ENCODE measurements at places on chromosomes 2 and 18.

- no peak for DNase-seq
Measured at GRCh38 chr2:147382322-147382948, 462.4 kb upstream of the ACVR2A start.

- DNase-seq = peak; percentile 35
Measured at GRCh38 chr18:36580266-36580665, 248.5 kb downstream of the TPGS2 start.

GRCh38 chr2:167933097-167933814 is 314.1 kb downstream of the STK39 start:
- no peak for DNase-seq

- no peak for DNase-seq
Measured at GRCh38 chr2:10608273-10608672, 81.5 kb downstream of the NOL10 start.

DNA sequence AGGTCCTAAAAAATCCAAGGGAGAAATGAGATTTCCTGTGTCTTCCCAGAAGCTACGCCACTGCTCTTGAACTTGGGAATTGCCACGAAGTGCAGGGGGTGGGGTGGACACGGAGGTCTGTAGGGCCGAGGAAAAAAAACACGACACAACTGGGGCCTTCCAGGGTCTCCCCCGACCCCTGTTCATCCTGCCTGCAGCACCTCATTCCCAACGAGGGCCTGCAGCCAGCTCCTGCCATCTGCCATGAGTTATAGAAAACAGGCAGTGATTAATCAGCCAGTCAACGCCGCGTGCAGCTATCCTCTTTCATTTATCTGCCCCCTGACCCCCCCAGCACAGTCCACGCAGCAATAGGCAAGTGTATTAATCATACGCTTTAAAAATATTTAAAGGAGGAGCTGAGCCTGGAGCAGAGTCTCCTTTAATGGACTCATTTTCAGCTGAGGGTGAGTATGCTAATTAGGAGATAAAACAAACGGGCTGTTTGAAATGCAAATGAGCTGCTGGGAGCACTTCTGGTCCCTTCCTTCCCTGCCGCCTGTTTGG is 209.9 kb downstream of the TFCP2L1 start:
- DNase-seq = peak; percentile 86

DNA sequence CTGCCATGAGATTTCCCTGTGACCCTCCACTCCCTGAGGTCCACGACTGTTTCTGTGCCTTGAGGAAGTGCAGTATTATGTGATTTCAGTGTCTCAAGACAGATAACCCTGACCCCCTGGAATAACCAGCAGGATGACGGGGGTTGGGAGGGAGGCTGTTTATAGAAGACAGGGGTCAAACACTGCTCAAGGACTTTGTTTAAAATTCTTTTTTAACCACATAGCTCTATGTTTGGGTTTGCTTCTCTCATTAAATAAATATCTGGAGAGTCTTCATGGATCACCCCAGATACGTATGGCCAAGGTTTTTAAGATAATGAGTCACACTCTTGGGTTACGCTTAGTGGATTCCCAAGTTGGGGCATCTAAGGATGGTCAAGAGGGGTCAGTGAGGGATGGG is 523.8 kb upstream of the TNP1 start:
- no peak for DNase-seq

DNA sequence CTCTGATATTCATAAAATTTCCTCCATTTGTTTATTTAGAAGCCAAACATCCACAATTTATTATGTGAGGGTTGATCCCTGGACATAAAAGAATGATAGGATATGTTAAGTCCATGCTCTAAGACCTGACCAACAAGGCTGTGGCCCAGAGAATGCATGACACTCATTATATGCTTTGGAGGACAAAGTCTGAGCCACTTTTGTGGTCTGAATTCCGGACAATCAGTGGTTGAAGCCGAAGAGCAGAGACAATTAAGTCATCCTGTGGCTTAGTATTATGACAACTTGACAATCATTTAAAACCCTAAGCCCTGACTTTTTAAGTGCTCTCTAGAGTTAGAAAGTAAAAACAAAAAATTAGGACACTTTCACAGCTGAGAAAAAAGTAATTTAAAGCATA is 483.3 kb downstream of the PLCL1 start:
- no peak for DNase-seq

DNA sequence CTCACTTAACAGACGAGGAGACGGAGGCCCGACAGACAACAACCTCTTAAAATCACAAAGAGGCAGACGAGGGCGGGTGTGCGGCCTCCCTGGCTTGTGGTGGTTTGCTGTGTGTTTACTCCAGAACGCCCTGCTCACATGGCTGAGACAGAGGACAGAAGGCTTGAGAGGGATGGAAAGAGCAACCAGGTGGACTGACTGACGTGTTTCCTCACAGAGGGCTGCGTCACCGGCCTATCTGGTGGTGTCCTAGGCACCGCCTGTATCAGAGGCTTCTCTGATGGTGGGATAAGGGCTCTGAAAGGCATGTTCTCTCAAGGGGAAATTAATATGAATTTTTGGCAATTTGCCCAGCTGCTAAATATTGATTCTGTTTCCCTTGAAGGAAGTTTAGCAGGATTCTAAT is 47.0 kb upstream of the RALBP1 start:
- no peak for DNase-seq

GRCh38 chr2:45497355-45497754 is 113.7 kb downstream of the SRBD1 start:
- peak; percentile 11 for DNase-seq

GRCh38 chr2:222797261-222797660 is 63.6 kb upstream of the ACSL3 start:
- peak; percentile 84 for DNase-seq

DNA sequence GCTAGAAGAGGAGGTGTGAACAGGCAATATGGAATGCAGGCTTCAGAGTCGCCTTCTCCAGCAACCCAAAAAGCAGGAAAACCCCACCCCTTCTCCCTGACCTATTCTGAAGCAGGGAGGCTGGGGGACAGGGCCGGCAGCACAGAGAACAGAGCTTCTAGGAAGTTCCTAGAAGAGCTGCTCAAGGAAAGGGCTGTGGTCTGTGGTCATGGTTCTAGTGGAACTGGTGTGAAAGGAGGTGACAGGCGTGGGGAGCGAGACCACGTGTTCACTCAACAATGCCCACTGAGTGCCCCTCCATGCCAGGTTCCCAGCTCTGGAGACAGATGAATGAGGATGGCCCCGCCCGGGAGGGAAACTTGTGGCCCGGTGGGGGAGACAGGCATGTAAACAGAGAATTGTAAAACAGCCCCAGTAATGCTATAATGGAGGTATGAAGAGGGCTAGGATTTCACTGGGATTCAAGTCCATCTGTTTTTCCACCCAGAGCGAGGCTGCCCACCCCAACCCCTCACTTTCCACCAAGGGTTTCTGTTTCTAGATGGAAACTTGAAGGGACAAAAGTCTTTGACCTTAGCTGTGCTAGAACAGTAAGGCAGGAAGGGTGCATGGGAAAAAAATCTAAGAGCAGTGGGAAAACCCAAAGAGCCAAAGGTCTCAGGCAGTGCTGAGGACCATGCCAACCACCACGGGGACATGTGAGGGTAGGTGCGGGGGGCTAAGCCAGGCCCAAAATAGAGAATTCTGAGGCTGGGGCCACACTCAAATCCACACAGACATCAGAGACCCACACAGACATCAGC is 71.8 kb downstream of the TNS1 start:
- DNase-seq = no peak

- DNase-seq = no peak
Measured at GRCh38 chr2:16726577-16726976, 60.9 kb upstream of the CYRIA start.

DNA sequence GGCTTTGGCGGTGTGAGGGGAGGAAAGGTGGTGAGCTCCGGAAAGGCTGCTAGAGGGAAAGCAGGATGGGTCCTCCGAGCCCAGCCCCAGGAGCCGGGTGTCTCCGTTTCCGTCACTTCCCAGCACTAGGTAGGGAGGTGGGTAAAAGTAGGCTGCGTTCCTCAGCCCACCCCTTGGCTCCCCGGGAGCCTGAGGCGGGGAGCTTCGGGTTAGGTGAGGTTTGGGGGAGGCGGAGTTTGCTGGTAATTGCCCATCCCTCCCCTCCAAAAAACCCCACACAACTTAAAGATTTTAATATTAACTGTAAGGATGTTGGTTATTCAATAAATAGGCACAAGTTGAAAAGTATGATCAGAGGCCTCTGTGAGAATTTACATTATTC is 552 bp upstream of the ATF2 start:
- no peak for DNase-seq

DNA sequence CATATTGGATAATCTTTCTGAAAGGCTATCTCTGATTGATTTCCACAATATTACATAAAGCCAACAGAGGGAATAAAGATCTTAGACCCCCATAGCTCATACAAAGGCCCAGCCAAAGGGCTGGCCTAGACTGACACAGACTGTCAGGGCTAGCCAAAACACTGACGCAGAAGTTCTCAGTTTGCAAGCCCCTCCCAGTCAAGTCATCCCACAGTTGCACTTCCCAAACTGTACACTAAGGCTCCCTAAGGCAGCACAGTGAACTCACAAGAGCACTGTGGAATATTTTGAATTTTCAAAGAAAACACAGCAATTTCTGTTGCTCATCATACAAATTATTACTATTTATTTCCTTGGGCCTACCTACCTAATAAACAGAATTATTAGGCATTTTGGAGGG is 244.9 kb downstream of the SP3 start:
- peak; percentile 69 for DNase-seq
